ENCODE measurements at places on chromosomes 16 and 17. TPM values are rescaled to one million over a fixed set of nuclear protein-coding genes. Genes with fewer than 3 reads are reported as not detected.

DNA sequence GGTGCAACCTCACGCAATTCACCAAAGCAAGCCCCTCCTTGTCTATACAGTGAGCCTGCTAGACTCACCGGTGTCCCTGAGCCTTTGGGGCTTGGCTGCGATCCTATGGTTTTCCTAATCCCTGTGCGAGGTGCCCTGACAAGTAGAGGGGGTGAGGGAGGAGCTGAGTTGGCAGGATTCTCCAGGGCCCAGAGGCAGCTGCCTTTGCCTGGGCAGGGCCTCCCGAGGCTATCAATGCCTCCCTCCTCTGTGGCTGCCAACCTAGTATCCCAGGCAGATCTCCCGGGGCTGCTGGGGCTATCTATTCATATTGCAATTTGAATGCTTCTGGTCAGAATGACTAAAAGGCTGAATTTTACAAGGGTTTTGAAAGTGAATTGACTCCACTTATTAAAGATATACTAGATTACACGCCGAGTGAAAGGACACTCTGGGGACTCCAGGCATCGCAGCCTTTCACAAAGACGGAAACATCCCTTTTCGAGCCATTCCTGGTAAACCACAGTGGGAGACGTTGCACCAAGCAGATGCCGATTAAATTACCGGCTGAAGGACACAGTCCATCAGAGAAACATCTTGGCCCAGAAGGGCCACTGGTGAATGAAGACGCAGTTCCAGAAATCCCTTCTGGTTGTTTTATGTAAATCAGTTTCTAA, 11.3 kb upstream of the PITPNM3 start:
- H3K27me3 ChIP-seq: no peaks in the 10 kb centered on the region
- no peaks in the 10 kb centered on the region for H3K36me3 ChIP-seq
- no peak for DNase-seq
- no peak overlapping the region for H3K27ac ChIP-seq

DNA sequence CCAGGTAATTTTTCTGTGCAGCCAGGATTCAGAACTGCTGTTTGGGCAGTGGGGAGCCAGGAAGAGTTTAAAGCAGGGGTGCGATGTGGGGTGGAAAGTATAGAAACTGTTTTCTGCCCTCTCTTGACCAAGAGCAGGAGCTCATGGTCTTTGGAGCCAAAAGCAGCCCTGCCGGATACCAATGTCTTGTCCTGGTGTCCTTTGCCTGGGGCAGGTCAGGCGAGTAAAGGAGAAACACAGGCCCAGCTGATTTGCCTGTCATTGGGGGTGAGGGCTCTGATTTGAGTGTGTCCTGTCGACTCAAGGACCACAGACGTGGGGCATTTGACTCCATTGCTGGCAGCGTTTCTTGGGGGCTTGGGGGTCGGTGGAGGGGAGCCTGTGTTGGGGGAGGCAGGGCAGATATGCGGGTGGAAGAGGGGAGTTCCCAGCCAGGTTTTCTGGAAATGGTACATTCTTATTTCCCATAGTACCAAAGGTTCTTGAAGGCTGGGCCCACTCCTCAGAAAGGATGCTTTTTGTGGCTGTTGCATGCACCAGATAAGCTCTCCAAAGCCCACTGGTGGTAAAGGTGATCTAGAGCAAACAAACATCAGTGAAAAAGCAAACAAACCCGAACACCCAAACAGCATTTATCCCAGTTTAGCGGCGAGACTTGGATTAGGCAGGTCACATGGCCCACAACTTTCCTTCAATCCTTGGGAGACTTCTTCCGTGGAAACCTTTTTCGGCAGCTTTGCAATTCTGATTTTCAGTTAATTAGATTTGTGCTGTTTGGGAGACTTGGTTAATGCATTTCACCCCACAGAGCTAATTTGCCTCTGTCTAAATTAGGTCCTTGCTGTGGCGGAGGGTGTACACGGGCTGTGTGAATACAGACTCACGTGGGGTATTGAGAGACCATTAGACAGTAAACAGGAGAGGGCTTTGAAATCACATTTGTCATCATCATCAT, 59.0 kb downstream of the MSI2 start:
- H3K36me3 ChIP-seq: no peaks in the 10 kb centered on the region
- H3K27me3 ChIP-seq: no peaks in the 10 kb centered on the region
- DNase-seq: no peak
- H3K27ac ChIP-seq: no peak overlapping the region
- no peak overlapping the region for H3K4me3 ChIP-seq

Gene SLC35G6
- total RNA-seq: not detected

DNA sequence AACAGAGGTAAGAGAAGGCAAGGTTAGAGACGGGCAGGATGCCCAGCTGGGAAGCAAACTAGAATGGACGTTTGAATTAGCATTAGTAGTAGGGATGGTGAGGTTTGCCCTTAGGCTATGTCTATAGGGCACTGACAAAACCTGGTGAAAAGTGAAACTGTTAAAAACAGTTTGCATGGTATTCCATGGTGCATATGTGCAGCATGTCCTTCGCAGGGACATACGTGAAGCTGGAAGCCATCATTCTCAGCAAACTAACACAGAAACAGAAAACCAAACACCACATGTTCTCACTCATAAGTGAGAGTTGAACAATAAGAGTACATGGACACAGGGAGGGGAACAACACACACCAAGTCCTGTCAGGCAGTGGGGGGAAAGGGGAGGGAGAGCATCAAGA, 25.8 kb downstream of the NACA2 start:
- DNase-seq: no peak
- no peaks in the 10 kb centered on the region for H3K27me3 ChIP-seq
- no peaks in the 10 kb centered on the region for H3K36me3 ChIP-seq

Gene GSG1L
- 5.9 TPM for total RNA-seq

DNA sequence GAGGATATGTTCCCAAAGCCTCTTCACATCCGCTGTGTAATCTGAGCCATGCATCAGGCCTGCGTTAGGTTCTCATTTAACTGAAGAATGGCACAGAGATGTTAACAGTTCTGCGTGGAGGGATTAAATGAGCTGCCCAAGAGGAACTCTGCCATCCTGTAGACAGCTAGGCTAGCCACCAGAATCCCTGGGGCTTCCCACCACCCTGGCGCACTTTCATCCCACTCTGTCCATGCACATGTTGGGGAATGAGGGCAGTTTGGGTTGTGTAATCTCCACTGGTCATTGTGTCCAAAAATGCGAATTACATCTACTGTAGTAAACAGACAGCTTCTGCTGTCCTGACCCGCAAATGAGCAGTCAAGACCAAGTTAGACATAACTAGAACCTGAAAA, 1.0 kb upstream of the GLG1 start:
- peaks cover 20% of the 10 kb centered on the region for H3K4me1 ChIP-seq
- H3K27me3 ChIP-seq: no peaks in the 10 kb centered on the region
- H3K36me3 ChIP-seq: no peaks in the 10 kb centered on the region
- DNase-seq: no peak
- no peak overlapping the region for H3K4me3 ChIP-seq

Measured in thoracic aorta (tissue), 2 donors.